Effector memory CD8-positive, alpha-beta T cell (primary cell): ENCODE measurements at places on chromosomes 2 and 18.

DNA sequence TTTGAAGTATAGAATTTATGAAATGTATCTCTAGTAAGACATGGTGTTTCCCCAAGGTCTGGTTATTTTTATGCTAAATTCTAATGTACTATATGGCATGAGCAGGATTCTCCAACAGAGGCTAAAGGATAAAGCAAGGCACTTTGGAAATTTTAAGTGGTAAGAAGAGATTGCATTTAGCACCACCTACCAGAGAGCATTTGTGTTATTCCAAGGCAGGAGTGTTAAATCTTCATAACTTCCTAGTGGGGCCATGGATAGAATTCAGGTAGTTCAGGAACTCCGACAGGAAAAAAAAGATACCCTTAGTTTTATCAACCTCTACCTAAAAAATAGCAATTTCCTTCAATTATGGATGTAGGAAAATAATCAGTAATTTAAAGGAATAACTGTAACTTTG lies 497.4 kb upstream of the CRIM1 start:
- no peak for DNase-seq
- H3K27ac ChIP-seq, result no peak overlapping the region
- H3K27me3 ChIP-seq, result peaks cover 8% of the 10 kb centered on the region
- no peak overlapping the region for H3K4me3 ChIP-seq
- no peaks in the 10 kb centered on the region for H3K4me1 ChIP-seq

DNA sequence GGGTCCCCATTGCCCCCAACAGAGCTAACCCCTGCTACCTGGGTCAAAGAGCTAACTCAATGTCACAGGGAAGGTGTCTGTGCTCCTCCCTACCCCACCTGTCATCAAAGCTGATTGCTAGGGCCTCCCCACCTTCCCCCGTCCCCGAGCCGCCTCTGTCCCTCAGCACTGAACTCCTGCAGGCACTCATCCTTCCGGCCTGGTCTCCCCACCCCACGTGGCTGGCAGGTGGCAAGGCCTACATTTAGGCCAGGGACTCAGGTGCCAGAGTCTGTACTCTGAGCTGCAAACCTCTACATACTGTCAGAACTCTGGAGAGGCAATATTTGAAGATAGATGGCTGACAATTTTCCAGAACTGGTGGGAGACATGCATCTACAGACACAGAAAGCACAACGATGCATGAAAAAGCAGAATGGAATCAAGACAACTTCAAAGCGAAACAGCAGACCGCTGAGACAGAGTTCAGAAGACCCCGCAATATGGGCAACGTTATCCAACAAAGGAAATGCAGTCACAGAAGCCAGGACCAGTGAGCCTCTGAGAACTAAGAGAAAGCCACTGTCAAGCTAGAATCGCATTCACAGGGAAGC lies 195.8 kb downstream of the HDAC4 start:
- DNase-seq, result no peak
- H3K36me3 ChIP-seq, result peaks cover 7% of the 10 kb centered on the region
- H3K27ac ChIP-seq, result no peak overlapping the region
- H3K4me1 ChIP-seq, result peaks cover 38% of the 10 kb centered on the region
- H3K27me3 ChIP-seq, result no peaks in the 10 kb centered on the region

- no peaks in the 10 kb centered on the region for H3K36me3 ChIP-seq
- no peak overlapping the region for H3K27ac ChIP-seq
- H3K4me1 ChIP-seq, result peaks cover 4% of the 10 kb centered on the region
- H3K4me3 ChIP-seq, result no peak overlapping the region
- no peak for DNase-seq
- H3K27me3 ChIP-seq, result peaks cover 5% of the 10 kb centered on the region
These were observed 17.2 kb upstream of the KLF7 start for GRCh38 chr2:207182911-207183310.

DNA sequence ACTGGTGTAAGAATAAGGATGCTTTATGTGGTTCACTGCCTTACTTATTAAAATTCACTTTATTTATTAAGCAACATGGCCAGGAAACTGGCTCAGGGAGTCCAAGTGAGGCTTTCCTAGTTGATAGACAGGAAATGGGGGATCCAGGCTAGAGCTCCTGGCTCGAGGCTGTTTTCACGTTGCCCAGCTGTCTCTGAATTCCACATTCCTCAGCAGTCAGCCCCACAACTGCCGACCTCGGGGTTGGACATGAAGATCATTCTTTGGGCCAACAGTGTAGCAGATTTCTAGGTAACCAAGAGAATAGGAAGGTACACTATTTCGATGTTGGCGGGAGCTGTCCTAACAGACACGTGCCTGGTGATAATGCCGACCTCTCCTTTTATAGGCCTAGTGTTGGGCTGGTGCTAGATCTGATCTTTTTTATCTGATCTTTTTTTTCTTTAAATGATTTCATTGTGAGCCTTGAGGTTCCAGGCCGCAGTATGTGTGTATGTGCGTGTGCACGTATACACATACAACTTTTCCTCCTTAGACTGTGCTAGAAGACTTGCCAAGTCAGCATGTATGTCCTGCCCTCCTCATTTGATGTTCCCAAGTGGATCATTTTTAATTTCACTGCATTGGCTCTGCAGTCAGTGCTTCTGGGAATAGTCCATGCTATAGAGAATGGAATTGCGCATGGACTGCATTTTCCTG lies 103.5 kb downstream of the CABLES1 start:
- DNase-seq, result no peak
- no peaks in the 10 kb centered on the region for H3K27me3 ChIP-seq
- H3K4me1 ChIP-seq, result peaks cover 7% of the 10 kb centered on the region
- H3K36me3 ChIP-seq, result peaks cover 2% of the 10 kb centered on the region

- peaks cover 63% of the 10 kb centered on the region for H3K4me1 ChIP-seq
- H3K36me3 ChIP-seq, result peaks cover 3% of the 10 kb centered on the region
- no peak overlapping the region for H3K4me3 ChIP-seq
- no peak overlapping the region for H3K27ac ChIP-seq
- no peak for DNase-seq
- H3K27me3 ChIP-seq, result no peaks in the 10 kb centered on the region
These were observed 53.2 kb downstream of the MAP4K4 start for GRCh38 chr2:101750688-101751087.
